Stimulated activated CD8-positive, alpha-beta memory T cell treated with anti-CD3 and anti-CD28 coated beads, Interleukin-4, amount 100 ng/mL, for 1 hour (primary cell): ENCODE measurements at places on chromosomes 2 and 18.

DNA sequence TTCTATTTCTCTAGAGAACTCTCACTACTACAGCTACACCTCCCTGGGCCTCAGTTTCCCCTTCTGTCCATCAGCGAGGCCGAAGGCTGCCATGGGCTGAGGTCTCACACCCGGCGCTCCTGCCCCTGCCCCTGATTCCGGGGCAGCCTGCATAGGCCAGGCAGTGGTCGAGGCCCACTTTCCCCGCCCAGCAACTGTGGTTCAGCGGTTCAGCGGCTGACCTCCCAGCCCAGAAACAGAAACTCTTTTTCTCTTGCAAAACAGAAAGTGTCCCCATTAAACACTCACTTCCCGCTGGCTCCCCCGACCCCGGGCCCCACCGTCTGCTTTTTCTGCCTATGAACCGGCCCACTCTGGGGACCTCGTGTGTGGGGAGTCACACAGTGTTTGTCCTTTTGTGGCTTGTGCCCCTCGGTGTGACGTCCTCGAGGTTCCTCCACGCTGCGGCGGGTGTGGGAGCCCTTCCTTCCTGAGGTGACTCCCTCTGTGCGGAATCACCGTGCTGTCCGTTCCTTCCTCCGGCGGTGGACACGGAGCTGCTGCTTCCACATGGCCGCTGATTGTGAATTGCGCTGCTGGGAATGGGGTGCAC is 16.0 kb downstream of the PDCD1 start:
- DNase-seq = no peak

DNA sequence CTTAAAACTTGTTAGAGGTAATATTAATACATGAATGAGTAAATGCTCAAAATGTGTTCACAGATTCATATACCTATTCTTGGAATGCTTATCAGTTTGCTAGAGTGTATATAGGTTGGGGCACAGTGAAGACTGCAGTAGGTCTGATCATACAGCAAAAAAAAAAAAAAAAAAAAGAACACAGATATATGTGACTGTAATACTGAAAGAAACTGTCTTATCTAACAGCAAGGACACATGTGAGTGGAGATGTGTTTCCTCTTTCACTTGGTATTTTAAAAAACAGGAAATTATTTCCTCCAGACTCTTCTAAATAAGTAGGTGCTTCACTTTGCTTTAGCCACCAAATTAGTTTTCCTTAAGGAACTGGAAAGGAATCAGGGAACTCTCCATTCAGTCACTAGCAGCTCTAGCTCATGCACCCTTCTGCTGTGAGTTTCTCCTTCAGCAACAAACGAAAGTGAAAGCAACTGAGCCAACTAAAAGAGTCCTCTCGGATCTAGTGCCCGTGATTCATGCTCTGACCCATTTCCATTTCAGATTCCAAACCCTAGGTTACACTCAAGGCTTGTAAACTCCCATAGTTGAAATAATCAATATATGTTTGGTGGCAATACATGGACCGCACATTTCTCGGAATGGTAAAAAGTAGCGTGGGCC is 98.5 kb downstream of the DSEL start:
- DNase-seq = no peak

GRCh38 chr2:208579678-208580077 is 173.1 kb downstream of the PTH2R start:
- DNase-seq = no peak

DNA sequence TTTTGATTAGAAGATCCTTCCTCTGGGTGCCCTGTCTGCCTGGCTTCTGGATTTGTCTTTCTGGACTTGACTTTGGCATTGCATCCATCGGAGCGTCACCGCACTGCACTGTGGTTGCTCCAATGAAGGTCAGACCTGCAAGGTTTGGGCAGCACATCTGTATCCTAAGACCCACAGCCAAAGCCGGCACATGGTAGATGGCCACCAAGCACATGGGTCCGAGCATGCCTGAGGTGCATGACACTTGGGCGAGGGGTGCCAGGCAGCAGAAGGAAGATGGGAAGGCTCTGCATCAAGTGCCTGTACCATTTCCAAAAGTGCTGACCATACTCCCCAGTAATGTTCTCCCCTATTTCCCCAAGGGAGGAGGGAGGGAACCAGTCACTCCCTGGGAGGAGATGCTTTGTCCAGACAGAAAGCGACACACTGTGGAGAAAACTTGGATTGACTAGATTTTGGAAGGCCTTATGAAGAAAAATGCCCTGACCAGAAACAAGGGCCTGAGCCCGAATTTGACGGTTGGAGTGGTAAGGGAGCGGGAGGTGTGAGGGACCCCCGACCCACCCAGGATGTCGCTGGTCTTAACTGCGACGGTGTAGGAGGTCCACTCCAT is 149.9 kb downstream of the LOXHD1 start:
- DNase-seq = no peak

GRCh38 chr2:38653715-38654527 is 12.0 kb upstream of the GALM start:
- no peak for DNase-seq

DNA sequence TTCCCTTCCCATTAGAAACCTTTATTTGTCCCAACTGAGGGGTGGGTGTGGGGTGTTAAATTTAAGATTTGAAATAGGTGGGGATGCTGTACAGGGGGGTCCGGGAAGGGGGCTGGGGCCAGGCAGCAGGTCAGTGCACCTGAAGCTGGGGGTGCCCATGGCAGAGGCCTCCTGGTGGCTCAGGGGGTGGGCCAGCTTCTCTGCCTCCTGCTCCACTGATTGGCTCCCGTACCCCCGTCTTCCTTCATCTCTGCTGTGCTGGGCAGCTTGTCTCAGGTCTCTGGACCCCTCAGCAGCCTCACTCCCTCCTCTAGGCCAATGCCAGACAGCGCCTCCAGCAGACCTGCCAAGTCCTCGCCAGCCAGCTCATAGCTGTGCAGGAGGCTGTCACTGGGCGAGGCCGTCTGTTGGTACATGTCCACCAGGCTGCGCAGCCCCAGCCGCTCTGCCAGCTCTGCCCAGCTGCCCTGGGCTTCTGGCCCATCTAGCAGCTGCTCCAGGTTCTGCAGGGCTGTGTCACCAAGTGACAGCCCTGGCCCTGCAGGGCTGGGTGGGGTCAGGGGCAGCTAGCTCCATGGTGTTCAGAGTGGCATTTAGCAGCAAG is 2.0 kb upstream of the ANKRD62 start:
- DNase-seq = no peak

GRCh38 chr2:224151161-224151560 is 112.1 kb upstream of the SERPINE2 start:
- no peak for DNase-seq

GRCh38 chr2:3403587-3404334 is 24.3 kb downstream of the TRAPPC12 start:
- no peak for DNase-seq

- DNase-seq = no peak
These were observed 6.7 kb downstream of the GBX2 start for GRCh38 chr2:236161531-236161930.

DNA sequence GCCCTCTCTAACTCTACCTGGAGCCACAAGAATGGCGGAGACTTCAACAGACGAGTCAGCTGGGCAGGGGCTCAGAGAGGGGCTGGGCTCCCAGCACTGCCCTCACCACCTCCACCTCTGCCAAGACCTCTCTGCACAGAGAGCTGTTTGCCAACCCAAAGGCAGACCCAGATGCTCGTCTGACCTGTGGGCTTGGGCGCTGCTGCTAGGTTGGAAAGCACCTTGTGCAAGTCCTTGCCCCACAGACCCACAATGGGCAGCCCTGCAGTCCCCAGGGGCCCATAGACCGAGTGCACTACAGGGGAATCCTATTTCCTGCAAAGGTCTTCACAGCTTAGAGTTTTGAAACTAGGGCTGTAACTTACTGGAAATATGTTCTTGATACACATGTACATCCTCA is 13.3 kb downstream of the ACKR3 start:
- no peak for DNase-seq

GRCh38 chr2:72513011-72513410 is 312.8 kb downstream of the EXOC6B start:
- no peak for DNase-seq

DNA sequence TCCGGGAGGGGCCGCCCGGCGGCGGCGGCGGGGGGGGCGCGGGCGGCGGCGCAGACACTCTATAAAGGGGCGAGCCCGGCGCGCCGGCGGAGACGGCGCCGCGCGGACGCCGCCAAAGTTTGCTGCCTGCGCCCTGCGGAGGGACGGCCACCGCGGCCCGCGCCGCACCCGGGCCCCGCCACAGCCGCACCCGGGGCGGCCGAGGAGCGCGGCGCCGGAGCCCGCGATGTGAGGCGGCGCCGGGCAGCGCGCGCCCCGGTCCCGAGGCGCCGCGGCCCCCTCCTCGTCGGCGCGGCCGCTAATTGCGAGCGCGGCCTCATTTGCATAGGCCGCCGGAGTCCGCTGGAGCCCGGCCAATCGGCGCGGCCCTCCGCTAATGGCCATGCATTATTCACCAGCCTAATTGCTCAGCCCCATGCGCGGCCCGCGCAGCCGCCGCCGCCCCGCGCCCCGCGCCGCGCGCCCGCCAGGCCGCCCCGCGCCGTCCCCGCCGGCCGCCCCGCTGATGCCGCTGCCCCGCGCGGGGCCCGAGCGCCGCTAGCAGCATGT is at the start of gene SALL3:
TSS of gene SALL3 (plus strand) at position 89 of the 549 bp plus-strand sequence. CDS start at position 546, 457 bp downstream.
- no peak for DNase-seq

DNA sequence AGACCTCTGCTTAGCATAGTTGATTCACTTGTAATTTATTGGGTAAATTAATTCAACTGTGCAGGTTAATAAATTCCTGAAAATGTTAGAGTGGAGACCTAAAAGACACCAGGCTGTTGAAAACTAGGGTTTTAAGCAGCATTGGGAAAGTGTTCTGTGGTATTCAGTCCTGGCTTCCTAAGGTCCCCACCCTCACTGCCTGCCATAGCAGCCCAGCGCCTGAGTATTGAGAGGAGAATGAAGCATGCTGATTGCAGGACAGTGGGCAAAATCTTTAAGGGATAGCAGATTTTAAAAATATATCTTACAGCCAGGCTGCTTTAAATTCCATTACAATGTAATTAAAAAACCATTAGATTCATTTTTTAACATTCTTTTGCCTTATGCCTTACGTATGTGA is 20.6 kb downstream of the MEIS1 start:
- DNase-seq = no peak

DNA sequence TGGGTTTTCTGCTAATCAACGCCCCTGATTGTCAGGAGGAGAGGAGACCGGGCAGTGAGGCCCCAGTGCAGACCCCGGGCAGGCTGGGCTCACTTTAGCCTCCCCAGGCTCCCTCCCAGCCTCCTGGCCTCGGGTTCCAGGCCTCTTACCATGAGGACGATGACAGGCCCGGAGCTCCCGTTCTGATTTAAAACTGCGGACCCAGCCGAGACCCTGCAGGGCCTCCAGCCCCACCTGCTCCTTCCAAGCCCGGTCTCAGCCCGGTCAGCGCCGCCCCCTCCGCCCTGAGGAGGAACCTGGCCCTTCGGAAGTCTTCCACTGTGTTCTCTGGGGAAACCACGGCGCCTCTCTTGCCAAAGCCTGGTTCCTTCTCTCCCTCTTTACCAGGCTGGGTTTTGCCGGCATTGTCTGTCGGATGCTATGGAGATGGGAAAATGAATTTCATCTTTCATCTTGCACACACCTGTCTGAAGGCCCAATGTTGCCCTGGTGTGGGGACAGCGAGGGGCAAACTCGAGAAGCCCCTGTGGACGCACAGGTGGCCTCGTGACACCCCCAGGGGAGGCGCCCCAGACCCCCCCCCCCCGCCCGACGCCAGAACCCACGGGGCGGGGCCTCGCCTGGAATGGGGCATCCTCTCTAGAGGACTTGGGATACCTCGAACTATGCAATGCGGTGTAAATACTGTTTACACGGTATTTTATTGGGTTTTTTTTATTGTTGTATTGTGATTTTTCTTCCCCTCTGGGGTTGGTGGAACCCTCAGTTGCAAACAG is 37.7 kb upstream of the CTDP1 start:
- no peak for DNase-seq

DNA sequence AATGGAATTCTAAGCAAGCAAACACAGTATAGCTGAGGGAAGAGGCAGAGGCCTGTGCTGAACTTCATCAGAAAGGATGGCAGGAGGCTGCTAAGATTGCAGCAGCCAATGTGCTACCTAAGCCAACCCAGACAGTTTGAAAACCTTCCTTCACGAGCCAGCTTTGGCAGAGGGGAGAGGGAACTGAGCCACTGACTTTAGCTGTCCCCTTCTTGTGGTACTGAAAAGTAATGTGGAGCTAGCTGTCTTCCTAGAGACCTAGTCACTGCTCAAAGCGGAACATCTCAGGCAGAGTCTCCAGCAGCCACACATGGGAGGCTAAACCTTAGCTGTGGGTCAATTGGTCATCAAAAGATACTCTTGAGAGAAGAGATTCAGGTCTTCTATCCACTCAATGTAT is 419.0 kb downstream of the FBXO15 start:
- no peak for DNase-seq

DNA sequence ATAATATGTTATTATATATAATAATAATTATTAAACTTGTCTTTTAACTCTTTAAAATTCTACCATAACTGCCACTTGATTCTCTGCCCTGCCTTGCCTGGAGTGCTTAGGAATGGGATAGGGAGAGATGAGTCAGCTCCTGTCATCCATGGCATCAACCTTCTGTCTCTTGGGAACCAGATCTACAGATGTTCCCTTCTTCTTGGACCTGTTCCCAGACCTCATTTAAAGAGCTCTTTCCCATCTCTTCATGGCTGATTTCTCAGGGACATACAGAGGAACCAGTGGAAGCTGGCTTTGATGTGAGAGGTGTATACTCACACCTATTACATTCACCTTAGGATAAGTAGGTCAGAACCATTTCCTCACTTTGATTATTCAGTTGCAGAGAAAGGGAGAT is 155.3 kb upstream of the MYO3B start:
- no peak for DNase-seq

DNA sequence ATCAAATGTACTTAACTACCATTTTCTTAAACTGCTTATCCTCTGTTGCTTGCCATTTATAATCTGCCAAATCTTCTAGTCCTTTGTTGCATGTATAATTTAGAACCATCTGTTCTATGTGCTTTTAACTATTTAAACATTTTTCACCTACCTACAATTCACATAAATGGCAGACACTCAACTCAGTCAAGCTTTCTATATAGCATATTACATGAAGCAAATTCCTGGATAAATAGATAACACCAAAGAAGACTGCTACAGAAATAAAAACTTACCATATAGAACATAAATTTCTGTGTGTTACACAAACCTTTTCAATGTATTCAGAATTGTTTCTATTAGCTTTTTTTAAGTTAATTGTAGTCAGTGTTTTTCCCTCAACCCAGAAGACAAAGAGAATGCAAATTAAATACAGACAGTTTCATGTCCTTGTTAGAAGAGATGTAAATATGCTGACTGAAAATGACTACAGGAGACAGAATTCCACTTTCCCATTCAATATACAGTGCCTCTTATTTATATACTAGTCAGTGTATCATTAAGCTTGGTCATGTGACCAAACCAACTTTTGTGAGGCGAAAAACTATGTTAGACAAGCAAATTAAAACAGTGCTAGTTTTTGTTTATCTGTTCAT is 2.6 kb downstream of the BAZ2B start:
- DNase-seq = no peak
